ENCODE measurements at places on chromosomes 12 and 14.
A peak's percentile ranks its signal among the peaks of the same experiment; 100 is the strongest.

DNA sequence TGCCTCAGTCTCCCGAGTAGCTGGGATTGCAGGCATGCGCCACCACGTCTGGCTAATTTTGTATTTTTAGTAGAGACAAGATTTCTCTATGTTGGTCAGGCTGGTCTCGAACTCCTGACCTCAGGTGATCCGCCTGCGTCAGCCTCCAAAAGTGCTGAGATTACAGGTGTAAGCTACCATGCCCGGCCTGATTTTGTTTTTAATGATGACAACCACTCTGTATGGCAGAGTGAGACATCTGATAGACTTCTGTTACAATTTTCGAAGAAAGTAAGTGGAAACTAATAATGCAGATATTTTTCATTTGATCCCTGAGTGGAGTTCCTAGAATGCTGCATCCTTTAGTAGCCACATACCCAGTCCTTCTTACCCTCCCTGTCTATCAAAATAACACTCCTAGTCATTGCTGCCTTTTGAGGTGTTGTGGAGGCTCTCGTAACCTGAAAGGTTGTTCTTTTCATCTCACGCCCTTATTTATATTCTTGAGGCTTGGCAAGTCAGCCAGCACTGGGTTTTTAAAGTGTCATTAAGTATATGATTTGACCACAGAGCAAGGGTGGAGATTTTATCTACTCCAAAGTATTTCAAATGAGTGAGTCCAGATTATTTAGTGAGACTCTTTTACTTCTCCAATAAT, 5.9 kb upstream of the EID3 start:
- no peak for DNase-seq

GRCh38 chr12:102484017-102484416, 3.7 kb upstream of the IGF1 start:
- no peak for DNase-seq

- no peak for DNase-seq
These were observed 98.3 kb downstream of the PTGER2 start for GRCh38 chr14:52412426-52412825.

DNA sequence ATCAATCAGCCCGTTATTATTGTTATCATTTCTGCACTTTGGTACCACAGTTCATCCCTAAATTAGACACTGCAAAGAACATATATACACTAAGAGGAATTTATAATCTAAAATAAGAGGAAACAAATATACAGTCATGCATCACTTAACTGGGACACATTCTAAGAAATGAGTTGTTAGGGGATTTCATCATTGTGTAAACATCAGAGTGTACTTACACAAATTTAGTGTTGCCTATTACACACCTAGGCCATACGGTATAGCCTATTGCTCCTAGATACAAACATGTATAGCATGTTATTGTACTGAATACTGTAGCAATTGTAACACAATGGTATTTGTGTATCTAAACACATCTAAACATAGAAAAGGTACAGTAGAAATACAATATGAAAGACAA, 190.5 kb downstream of the BMP4 start:
- DNase-seq: no peak

GRCh38 chr12:51051787-51052186, 3.7 kb downstream of the LETMD1 start:
- DNase-seq: no peak

GRCh38 chr12:110563702-110564470, 19.2 kb downstream of the PPTC7 start:
- DNase-seq: no peak

DNA sequence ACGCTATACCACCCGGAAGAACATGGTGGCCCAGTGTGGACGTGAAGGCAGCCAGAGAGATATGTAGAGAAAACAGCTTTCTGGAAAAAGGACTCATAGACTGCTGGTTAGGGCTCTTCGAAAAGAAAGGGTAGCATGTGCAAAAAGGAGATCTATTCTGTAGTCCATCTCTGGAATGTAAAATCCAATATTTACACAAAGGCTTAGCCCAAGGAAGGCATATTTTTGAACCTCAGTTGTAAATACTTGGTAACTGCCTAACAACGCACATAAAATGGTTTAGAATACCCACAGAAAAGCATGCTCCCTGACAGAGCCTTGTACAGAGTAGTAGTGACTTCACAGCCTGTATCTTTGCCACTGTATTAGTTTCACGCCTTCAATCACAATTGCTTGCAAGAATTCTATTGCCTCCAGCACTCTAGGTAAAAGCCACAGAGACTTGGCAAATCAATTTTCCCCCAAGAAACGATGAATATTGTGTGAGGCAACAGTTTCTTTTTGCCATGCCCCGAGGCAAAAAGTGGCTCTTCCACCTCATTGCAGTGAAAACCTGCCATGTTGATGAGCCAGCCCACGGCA, 59.2 kb downstream of the TRIM9 start:
- no peak for DNase-seq

DNA sequence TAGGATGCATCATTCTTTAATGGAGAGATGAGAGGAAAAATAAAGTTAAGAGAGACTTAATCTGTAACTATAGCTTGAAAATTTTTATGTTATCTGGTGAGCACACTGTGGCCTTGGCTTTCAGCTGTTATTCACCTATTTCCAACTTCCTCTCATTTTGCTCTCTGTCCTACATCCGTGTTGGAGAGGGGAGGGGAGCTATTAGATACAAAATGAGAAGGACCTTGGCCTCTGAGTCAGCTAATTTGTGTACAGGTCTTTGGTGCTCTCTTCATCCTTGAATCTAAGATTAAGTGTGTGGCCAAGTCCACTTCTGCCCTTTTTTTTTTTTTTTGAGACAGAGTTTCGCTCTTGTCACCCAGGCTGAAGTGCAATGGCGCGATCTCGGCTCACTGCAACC, 887 bp upstream of the APOBEC1 start:
- DNase-seq: no peak

DNA sequence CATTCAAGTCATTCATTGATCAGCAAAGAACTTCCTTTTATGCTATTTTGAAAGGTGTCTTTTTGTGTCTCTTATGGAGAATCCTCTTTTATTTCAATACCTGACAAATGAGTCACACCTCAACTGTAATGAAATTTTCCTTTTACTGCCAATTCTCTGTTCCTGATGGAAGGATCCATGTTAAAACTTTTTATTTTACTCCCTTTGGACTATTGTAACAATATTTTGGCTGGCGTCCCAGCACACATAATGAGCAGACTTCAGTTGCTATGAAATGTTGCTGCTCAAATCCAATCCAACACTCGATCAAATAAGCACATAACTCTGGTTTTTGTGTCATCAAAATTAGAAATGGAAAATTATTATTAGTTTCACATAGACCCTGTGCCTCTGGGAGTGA, 21.9 kb upstream of the SLC15A5 start:
- no peak for DNase-seq

GRCh38 chr12:89041078-89041477, 311.2 kb downstream of the DUSP6 start:
- no peak for DNase-seq

DNA sequence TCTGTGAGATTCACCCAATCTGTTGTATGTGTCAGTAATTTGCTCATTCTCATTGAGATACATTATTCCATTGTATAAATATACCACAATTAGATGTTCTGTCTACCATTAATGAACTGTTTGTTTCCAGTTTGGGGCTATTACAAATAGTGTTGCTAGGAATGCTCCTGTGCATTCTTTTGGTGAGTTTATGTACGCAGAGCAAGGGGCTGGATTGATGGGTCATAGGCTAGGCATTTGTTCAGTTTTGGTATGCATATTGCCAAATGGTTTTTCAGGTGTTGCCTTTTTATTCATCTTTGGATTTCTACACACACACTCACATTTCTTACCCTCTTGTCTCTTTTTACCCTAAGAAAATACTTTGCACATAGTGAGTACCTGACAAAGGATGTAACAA, 93.4 kb downstream of the GPATCH2L start:
- DNase-seq: no peak

DNA sequence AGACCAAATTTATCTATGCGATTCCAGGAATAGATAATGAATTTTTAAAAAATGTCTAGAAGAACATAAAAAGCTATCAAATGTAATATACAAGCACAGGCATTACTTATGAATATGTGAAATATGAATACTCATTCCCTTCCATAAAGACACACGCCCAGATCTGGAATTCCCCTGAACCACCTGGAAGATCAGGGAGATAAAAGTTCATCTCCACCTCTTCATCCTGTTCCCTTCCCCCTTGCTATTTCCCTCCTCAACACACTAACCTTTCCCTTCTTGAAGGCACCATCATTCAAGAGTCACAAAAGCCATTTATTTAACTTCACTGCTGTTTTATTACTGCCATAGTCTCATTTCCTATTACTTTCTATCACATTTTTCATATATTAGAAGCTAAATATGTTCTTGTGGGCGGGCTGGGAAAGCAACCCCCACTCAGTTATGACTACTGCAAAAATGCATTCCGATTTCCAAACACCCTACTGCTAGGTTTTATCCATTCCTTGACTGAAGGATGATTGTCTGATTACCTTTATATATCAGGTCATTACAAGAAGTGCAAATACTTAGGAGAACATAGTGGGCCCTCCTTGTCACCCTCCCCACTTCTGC, 16.1 kb downstream of the FGD6 start:
- DNase-seq: peak; percentile 22

GRCh38 chr12:85568395-85569103, 267.7 kb downstream of the RASSF9 start:
- no peak for DNase-seq

DNA sequence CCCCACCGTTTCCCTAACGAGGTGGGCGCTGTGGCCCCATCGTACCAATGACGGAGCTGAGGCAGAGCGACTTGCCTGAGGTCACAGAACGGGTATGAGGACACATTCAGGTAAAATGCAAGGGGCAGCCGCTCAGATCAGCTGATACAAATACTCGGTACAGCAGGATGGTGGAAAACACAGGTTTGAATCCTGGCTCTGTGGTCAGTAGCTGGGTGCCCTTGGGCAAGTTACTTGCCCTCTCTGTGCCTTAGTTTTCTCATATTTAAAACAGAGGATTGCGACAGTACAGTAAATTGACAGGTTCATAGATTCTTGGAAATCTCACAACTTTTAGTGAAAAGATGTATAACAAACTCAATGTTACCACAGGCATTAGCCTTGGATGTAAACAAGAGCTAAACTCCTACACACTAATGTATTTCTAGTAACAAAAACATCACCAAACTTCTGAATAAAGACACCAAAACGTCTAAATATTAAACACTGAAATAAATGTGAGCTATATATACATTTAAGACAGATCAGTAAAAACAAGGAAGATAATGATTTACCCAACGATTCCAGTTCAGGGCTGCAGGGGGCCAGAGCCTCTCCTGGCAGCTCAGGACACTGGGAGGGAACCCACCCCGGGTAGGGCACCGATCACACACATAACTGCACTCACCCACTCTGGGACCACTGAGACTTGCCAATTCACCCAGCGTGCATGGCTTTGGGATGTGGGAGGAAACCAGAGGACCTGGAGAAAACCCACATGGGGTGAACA, 128.4 kb downstream of the RBM19 start:
- DNase-seq: no peak

DNA sequence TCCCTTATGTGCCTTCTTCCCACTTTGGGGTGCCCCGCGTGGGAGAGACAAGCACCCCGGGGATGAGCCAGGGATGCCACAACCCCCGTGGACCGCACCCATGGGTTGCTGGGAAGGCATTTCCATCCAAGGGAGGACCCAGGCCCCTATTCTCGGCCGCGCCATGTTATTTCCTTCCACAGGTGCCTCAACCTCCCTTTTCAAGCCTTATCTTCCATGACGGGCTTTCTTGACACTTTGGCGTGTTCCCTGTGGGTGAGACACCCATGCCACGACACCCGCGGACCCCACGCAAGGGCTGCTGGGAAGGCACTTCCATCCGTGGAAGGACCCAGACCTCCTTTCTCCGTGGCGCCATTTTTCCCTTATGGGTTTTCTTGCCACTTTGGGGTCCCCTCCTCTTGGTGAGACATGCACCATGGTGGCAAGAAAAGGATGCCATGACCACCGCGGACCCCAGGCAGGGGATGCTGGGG, 269.2 kb downstream of the ALG10 start:
- DNase-seq: no peak

Measured in putamen (tissue), 1 donor.